ENCODE measurements at places on chromosomes 4 and X.

GRCh38 chr4:38188631-38189101 is 228.5 kb downstream of the PTTG2 start:
- DNase-seq: no peak

DNA sequence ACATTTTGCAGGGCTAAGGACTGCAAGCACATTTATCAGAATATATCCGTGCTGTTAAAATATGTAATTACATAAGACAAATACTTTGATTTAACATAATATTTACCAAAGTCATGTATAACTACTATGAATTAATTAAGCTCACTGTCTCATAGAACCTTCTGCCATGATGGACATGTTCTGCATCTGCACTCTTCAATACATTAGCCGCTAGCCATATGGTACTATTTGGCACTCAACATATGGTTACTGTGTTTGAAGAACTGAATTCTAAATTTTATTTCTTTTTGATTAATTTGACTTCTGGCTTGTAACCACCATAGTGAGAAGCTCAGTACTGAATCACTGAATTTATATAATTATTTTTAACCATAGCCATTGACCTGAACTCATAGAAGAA is 427.0 kb upstream of the TRAM1L1 start:
- DNase-seq: peak; percentile 85

DNA sequence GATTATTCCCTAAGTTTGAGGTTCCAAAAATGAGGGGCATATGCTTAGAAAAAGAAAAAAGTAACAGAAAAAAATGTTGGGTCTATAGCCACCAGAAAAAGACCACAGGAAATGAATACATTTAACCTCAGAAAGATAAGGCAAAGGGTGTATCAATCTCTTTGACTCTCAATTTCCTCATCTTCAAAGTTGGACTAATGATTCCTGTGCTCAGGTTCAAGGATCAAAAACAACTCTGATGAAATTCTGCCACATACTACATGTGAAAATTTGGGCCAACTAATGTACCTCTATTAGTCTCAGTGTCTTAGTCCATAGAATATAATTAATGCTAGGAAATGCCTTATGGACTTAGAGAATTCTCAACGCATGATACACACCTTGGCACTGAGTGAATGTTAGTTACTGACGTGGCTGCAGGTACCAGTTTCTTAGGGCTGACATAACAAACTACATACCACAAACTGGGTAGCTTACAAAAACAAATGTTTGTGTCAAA is 257.7 kb downstream of the ANKRD50 start:
- no peak for DNase-seq

GRCh38 chr4:65825116-65825753 is 154.9 kb upstream of the EPHA5 start:
- DNase-seq: no peak

- no peak for DNase-seq
Measured at GRCh38 chr4:108586778-108587177, 33.6 kb upstream of the RPL34 start.

- DNase-seq: no peak
Measured at GRCh38 chr4:8123389-8123788, 35.2 kb downstream of the ABLIM2 start.

DNA sequence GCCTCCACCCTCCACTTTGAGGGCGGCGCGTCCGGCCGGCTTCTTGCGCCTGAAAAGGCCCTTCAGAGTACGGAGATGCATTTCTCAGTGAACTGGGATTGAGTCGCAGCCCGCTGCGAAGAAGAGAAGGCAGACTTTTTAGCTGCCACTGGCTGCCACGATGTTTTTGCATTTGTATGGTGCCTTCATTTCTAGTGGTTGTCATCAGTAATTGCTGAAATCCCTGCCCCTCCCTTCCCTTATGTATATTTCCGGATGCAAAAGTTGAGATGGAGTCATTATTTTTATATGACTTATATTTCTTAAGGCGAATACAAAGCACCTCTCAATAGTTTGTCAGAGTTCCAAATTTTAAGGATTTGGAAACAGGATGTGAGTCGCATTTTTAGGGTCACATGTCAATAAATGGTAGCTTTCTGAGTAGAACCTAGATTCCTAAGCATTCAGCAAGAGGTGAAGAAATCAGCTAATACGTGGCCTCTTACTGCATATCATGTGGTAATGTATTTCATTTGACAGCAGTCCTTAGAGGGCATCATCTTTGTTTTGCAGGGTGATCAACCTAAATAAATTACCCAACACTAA is 658 bp downstream of the ATP6AP2 start:
- DNase-seq: no peak

- DNase-seq: no peak
Measured at GRCh38 chr4:125985856-125986255, 671.1 kb downstream of the FAT4 start.

DNA sequence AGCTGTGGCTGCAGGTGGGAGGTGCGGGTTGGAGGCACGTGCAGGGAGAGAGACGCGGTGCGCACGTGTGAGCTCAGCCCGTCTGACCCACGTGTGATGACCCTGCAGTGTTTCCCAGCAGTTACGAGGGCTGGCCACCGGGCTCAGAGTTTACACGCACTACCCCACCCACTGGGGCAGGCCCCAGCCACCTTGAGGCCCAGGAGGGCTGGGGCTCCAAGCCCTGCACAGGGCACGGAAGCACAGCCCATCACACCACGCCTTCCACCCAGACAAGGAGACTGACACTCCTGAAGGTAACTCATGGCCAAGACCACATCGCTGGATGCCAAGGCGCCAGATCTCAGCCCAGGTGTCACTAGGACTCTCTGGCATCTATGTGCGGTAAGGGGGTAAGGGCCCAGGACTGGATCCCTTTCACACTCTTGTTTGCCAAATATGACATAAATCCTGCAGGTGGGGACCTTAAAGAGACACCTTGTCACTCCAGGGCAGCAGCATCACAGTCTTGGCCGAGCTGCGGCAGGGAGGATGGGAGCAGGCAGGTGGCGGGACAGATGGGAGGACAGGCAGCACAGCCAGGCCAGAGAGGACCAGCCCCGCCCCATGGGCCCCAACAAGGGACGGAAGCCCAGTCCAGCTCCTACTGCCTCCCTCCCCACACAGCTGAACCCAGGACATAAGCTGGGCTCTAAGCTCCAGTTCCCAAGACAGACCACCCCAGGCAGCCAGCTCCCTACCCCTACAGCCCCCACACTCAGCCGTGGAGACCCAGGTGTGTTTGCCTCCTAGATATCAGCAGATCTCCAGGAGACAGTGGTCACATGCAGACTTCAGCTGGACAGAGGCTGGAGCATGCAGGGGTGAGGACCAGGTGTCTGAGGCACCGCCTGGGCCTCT is 56.8 kb downstream of the ZFYVE28 start:
- no peak for DNase-seq

DNA sequence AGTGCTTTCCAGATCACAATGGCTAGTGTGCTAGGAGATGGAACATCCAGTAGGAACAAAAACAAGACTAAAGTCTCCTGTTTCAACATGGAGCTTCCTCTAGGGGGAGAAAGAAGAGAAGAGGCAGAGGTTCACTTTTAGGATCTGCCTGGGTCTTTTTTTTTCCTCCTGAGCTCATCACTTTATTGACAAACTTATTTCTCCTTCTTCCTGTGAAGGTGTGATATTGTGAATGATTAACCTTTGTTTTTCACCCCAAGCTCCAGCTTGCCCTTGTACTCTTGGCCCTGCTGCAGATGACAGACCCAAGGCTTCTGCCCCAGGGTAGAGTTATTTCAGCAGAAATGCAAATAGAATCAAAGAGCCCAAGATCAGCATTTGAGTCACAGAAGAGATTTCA is 13.5 kb downstream of the PAGE4 start:
- DNase-seq: no peak

- DNase-seq: no peak
Measured at GRCh38 chrX:2483398-2484060, 17.2 kb downstream of the DHRSX start.

DNA sequence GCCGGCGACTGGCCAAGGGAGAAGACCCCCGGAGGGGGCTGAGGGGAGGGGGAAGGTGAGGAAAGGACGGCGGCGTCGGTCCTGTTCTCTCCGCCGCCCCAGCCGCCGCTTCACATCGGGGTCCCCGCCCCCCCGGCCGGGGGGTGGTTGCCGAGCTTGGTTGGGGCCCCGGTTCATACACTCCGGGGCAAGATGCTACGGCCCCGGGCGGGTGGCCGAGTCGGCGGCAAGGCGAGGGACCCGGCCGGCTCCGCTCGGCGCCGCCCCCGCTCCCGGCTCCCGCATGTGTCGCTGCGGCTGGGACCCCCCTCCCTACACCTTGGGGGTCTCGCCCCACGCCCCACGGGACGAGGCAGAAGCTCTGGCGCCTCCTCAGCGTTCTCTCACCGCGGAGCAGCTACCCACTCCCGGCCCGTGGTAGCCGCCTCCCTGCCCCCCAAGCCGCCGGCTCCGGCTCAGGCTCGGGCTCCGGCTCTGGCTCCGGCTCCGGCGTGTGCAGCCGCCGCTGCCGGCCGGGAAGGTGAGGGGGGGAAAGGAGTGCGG is 461 bp downstream of the FBXW7 start:
- no peak for DNase-seq

DNA sequence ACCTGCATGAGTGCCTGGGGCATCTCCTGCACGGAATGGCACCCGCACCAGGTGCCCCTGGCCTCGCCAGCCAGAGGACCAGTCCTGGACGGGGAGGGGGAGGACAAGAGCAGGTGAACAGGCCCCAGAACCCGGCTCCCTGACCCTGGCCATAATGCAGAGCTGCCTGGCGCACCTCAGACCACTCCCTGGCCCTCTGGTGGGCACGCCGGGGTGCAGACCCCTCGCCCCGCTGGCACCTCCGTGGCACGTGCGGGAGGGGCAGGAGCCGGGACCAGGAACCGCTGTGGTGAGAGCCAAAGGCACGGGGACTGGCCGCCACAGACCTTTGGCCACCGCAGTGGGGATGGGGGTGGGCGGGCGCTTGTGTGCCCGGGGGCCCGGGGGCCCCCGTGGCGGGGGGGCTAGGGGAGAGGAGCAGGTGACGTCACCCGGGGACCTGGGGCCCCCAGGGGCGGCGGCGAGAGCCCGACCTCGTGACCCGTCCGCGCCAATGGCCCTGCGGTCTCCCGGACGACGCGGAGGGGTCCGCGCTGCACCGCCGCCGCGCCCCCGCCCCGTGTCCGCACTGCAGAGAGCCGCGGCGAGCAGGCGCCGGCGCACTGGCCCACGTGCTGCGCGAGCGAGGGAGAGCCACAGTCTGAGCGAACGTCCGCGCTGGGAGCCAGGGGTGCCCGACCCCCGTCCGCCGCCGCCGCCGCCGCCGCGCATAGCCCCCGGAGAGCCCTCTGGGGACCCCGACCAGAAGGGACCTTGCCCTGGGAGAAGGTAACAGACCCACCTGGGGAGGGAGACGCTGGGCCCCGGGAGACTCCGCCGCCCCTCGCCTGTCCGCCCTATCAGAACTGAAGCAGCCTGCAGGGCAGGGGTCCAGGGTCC is at the start of gene PNMA3:
Gene PNMA3, plus strand, starts transcription at position 600 of the 879 bp plus-strand sequence. CDS start 586 bp downstream, outside the sequence.
- no peak for DNase-seq

DNA sequence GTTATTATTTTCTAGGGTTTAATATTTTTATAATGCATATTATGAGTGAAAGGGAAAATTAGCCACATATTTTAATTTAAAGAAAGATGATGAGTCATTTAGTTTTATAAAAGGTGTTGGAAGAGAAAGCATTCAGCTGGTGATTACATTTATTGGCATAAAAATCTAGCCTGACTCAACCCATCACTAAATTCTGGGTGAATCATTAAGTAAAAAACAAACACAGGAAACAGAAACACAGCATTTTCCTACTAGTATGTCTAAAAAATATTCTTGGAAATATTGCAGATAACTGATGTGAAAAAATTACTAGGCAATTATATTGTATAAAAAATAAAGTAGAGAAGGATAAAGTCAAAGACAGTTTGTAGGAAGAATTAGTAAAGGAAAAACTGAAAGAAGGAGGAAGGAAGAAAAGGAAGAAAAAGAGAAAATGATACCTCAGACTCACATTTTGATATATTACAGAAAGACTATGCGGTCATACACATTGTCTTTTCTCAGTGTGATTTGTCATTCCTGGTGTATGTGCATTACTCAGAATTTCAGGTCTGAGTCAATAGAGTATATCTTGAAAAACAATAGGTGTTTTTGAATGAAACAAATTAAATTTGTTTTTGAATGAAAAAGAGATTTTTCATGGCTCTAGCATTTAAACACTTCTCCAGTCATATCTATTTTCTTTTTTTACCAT is 48.0 kb upstream of the SPOCK3 start:
- no peak for DNase-seq

DNA sequence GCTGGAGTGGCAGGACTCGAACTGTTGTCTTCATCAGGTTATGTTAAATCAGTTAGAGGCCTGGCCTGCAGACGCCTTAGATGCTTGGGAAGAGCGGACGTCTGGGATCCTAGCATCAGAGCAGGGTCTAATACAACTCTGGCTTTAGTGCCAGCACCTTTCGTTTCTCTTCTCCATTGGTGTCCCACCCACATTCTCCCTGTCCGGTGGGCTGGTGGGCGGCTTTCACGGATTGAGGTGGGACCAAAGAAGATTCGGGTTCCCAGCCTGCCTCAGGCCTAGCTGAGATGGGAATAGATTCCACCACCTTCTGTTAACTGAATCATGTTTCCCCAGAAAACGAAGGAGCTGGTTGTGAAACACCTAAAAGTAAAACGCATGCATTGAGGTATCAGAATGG is 939 bp downstream of the PDK3 start:
- no peak for DNase-seq

- no peak for DNase-seq
Measured at GRCh38 chr4:176425035-176425434, 105.3 kb downstream of the SPCS3 start.

DNA sequence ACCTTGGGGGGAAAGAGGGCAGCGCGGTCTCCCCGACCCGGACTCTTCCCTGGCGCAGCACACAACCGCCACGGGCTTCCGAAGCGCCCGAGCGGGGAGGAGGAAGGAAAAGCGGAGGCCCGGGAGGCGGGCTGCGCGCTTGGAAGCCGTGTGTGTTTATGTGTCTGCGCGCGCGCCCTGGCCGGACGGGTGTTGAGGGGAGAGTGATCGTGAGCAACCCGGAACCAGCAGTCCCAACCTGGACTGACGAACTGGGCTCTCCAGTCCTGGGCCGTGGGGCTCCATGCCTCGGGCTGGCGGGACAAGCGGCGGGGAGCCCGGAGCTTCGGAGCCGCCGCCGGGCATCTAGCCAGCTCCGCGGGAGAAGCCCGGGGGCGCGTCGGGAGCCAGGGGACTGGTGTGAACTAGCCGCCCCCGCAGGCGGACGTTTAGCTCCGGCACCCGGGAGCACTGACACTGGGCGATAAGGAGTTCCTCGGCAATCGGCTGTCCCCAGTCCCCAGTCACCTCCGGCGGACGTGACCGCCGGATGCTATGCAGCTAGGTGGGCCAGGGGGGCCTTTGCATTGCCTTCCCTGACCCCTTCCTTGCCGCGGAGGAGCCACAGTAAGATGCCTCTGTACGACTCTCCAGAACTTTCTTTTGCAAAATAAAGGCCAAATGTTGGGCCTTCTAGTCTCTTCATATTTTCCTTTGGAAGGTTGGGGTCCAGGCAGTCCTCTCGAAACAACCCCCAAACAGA is 74.8 kb upstream of the BCOR start:
- no peak for DNase-seq
